ENCODE measurements at places on chromosomes 4 and X.

DNA sequence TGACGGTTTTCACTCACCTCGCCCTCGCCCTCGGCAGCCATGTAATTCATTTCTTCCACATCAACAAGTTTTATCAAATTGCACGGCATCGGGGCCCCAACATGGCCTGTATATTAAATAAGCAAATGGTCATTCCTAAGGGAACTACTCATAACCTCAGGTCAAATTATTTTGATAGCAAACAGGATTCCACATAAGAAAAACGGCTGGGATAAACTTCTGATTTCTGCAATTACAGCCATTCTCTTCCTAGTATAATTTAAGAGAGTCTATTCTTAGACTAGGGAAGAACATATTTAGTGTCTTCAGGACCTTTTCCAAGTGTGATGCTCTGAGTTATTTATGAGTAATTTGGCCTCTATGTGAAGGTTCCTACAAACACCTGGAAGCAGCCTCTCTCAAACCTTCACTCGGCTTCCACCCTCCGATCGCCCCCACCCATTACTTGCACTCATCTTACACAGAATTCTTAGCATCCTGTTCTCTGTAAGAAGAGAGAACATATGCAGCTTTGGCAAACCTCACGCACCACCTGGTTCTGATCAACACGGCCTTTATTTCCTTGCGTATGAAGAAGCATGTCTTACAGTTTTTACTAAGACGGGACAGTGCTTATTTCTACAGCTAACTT, 29.4 kb upstream of the CENPU start:
- DNase-seq: no peak

DNA sequence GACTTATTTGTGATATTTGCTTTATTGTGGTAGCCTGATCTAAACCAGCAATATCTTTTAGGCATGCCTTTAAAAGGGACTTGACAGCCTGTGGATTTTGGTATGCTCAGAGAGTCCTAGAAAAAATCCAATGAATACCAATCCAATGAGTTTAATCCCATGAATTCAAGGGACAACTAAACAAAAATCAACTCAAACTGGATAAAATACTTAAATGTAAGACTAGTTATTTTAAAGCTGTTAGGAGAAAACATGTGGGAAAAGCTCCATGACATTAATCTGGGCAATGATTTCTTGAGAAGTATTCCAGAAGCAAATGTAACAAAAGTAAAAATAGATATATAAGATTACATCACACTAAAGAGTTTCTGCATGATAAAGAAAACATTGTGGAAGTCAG, 711.5 kb upstream of the PITX2 start:
- no peak for DNase-seq

DNA sequence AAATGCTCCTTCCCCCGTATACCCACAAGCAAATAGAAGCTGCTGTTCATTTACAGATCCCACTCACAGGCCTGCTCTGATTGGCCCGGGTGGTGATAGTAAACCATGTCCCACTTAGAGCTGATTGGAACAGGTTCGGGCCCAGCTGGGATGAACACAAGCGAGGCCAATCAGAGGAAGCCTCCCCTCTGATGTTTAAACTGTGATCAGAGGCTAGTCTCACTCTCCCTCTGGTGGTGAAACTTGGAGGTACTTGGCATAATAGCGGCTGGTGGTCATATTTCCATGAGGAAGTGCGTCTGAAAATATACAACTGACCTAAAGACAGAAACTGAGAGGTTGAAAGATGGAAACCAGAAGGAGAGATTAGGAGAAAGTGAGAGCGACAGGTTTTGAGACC, 51.5 kb upstream of the TRPC3 start:
- peak; percentile 9 for DNase-seq

DNA sequence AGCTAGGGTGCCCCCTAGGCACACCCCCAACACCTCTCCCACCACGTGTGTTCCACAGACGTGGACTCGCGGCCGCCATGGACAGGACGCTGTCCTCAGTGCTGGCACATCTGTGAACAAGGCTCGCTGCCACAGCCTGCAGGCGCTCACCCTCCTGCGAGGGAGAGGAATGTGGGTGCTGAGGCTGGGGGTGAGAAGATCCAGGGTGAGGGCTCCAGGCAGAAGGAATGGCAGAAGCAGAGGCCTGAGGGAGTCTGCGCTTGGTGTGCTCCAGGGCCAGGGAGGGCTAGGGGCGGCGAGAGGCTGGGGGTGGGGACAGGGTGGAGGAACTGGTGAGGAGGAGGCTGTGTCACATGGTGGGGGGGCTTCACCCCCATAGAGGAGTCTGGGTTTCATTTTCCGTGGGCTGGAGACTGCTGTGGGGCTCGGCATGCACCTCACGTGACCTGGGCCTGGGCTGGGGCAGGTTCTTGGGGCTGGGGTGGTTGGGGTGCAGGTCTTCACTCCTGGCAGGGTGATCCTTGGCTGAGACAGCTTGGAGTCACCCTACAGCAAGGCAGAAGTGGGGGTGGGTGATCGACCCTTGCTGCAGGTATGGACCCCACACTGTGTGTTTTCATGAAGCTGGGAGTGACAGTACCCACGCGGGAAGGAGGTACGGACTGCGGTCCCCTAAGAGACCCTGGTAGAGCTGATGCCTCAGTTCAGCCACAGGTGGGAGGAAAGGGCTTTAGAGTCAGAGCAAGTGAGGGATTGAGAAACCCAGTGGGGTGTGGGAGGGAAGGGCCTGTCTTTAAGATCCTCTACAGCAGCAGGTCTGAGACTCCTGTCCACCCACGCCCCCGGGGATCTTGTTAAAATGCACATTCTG, 103.7 kb downstream of the PSAPL1 start:
- DNase-seq: no peak

DNA sequence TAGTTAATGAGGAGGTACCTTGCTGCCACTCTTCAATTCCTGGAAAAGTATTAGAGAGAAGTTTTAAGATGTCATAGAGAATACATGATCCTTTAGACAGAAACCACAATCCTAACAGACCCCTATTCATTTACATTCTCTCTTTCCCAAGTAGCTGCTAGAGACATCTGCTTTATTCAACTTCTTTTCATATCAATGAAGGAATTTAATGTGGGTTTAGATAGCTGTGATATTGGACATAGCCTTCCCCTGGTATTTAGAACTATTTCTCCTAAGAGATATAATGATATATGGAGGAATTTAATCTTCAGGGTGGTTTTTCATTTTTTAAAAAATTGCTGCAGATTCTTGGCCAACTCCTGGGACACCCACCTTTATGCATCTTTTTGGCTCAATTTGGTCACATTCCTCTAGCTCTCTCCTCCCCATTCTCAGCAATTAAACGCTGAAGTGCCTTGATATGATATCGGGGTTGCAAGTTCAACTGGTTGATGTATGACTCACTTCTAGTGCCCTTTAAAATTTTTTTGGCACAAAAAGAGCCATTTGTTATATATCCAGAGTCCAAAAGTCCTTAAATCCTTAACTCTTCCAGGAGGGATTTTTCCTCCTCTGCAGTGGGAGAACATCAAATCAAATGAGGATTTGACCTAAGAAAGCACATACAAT, 57.6 kb downstream of the DOCK11 start:
- DNase-seq: no peak

DNA sequence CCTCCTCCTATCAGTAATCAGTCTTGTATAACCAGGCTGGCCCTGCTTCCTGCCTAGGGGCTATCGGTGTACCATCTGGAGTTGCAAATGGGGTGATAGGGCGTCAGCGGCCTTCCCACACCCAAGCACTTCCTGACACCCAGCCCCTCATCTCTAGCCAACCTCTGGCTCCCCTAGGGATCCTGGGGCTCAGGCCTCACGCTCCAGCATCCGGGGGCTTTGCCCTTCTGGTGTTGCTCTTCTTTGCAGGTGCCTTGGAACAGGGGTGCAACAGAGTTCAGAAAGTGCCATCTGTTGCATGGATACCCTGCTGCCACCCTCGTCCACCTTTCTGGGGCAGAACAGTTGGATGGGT, 4.1 kb downstream of the IL9R start:
- no peak for DNase-seq

GRCh38 chr4:23888421-23889319, 1.2 kb downstream of the PPARGC1A start:
- no peak for DNase-seq

DNA sequence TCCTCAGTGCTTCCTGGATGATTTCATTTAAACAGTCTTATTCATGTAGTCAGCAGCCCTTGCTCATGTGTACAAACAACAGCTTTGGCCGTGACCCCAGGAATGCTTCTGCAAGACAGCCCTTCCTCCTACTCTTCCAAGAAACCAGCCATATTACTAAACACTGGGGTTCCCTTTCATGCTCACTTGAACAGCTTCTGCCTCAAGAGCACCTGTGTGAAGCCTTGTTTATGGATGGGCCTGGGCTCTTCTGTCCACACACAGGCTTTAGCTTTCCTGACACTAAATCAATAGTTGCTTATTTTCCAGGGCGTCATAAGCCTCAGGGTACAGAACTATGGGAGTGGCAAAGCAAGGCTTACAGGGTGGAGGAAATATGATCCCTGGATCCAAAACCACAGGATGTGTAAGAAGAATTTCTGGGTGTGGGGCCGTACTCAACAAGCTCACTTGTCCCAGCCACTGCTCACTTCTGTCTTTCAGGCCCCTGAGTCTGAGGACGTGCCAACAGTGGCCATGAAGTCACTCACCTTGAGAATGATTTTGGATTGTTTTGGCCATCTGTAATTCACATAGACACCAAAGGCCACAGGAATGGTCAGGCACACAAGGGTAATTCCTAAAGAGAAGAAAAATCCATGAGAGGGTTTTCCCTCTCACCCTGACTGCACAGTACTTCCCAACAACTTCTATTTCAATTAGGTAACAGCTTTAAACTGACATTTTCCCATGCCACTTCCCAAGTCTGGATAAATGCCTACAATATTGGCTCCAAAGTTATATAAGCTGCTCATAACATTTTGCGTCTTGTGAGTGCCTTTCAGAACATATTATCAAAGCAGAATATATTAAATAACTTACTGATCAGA, 17.7 kb downstream of the SLC10A6 start:
- DNase-seq: no peak

DNA sequence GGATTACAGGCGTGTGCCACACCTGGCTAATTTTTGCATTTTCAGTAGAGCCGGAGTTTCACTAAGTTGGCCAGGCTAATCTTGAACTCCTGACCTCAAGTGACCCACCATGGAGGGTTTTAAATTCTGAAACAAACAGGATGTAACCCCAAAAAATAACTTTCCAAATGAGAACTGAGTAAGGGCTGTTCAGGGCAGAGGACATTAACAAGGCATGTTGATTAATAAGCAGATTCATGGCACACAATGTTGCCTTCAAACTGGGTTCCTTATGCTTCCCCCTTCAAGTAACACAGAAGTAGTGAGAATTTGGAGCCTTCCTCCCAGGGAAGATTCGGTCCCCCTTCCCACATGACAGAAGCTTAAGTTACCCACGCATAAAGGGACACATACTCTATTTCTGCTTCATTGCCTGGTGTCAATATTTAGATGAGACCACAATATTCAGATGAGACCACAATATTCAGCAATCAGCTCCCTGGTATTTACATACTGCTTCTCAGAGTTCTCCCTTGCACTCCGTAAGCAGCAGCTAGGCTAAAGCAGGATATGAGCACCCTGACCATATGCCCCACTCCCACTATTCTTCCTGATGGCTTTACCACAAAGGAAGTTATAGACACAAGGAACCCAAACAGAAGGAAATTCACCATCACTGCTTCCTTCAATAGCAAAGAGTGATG, 21.4 kb downstream of the GRSF1 start:
- DNase-seq: no peak

- DNase-seq: no peak
These were observed 181.6 kb upstream of the LEF1 start for GRCh38 chr4:108350332-108350731.

DNA sequence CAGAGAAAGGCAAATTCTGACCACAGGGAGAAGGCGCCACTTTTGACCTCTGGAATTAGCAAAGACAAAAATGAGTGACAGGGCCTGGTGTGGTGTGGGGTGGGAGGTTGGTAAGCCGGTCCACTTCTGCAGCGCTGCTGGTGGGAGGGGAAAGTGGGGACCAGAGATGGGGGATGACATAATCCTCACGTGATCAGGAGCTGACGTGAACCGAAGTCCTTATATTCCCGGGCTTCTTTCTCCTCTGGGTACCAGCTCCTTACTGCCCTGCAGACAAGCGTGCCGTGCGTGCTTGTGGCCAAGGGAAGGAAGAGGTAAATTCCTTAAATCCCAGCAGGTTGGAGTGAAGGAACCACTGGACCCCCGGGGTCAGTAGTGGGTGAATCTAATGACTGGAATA, at the start of gene TCEAL7:
TSS of gene TCEAL7 (plus strand) at position 249 of the 400 bp plus-strand sequence. CDS start 1,165 bp downstream, outside the sequence.
- DNase-seq: no peak

GRCh38 chr4:3481113-3481531, 18.0 kb downstream of the DOK7 start:
- DNase-seq: no peak

GRCh38 chr4:139559089-139559479, 3.1 kb upstream of the SETD7 start:
- DNase-seq: no peak

GRCh38 chr4:33837043-33837838, 2407.1 kb downstream of the ARAP2 start:
- DNase-seq: no peak

GRCh38 chr4:20403290-20403689, 151.6 kb downstream of the SLIT2 start:
- DNase-seq: no peak

GRCh38 chr4:98784947-98785706, 126.7 kb upstream of the TSPAN5 start:
- DNase-seq: no peak

- no peak for DNase-seq
These were observed 30.2 kb downstream of the PPP2R3B start for GRCh38 chrX:356385-357034.

DNA sequence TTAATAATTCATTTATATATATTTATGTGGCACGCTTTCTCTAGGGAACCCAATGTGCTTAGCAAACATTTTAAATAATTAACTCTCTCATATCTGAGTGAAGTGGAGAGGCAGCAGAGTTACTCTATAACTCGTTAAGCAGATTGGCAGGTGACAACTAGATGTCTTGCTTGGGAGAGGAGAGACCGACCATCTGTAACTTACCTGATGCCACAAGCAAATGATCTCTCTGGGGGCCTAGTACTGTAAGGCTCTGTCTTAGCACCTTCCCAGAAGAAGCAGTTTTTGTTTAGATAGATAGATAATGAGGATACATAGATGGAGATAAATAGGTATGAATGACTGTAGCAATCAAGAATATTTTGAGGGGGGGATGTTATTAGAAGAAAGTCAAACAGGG, 11.9 kb upstream of the SEL1L3 start:
- DNase-seq: no peak

- no peak for DNase-seq
These were observed 40.5 kb downstream of the ATG4A start for GRCh38 chrX:108132034-108132433.

DNA sequence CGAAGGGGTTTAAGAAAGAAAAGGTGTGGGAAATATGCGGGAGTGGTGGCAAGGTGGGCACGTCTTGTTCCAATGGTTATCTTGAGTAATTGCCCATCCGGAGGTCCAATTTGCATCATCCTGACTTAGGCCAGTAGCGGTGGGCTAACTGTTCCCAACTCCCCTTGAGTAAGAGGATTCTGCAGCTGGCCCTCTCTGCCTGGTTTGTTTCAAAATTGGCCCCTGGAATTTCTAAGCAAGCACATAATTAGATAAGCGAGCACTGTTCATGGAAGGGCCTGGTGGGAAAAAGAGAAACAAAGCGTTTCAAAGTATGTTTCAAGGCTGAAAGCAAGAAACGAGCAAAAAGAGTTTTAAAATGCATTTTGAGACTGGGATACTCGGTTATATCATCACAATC, 198.2 kb downstream of the CEP135 start:
- DNase-seq: no peak
